Natural killer cell (primary cell): ENCODE measurements at places on chromosomes 5 and 9.

- no peak for DNase-seq
Measured at GRCh38 chr5:8906303-8906967, 639.4 kb downstream of the SEMA5A start.

DNA sequence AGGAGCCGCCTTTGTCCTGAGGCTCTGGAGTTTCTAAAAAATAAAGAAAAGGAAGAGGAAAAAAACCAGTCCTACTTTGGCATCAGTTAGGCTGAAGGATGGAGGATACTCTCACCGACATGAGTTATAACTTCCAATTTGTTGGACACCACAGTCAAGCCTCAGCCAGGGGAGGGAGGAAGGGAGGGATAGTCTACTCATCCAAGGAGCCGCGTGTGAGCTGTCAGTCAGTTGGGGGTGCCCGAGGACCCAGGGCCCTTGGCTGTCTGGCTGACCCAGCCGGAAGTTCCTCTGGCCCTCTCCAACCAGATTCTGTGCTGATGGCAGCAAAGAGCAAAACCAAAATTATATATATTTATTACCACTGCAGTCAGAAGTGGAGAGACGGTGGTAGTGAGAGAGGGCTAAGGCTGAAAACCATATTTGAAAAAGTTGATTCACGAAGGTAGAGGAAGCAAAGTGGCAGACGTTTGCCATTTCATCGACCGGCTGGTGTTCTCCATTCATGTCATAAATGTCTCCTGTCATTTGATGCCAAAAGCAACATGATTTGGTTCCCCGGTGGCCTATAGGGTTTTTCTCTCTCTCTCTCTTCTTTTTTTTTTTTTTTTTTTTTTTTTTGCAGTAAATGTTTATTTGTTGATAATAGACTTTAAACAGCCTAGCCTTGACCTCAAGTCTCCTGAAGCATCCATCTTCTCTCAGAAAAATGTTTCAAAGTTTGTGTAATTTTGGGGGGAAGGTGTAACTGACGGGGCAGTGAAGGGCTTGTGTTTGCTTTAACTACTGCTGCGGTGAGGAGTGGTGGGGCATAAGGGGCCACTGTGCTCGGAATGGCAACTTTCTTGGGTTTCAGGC lies 7.6 kb downstream of the LMX1B start:
- DNase-seq, result no peak

DNA sequence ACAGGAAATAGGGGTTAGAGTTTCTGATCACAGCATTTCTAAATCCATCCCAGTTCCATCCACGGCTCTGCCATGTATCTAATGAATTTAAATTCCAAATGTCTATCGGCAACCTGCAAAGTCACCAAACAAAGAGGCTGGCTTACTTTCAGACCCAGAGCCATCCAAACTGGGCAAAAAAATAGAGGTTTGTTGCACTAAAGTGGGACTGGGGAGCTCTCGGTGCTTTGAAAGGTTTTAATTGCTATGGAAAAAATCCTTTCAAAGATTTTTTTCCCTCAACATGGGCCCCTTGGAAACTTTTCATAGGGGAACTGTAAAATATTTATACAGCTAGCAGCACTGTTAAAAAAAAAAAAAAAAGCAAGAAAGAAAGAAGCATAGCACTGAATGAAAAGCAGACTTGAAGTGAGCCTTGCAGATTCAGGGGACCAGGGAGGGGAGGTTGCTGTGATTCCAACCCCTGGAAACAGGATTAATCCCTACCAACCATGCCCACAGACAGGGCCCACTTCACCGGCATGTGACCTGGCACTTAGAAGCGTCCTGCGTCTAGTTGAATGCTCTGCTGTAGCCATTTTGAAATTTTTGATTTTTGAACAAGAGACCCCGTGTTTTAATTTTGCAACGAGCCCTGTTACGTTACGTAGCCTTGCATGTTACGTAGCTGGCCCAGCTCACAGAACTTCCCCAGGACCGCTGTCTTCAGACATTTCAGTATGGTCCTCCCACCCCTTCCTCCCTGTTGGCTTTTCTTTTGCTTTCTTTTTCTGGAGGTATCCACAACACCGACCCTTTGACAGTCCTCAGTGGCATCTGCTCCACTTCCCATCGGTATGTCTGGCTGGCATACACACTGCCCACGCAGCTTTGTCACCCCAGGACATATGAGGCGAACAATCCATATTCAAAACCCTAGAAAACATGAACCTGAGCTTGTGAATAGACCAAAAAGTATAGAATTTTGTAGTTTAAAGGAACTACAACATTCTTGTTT lies 105.3 kb upstream of the NFIB start:
- DNase-seq, result no peak

DNA sequence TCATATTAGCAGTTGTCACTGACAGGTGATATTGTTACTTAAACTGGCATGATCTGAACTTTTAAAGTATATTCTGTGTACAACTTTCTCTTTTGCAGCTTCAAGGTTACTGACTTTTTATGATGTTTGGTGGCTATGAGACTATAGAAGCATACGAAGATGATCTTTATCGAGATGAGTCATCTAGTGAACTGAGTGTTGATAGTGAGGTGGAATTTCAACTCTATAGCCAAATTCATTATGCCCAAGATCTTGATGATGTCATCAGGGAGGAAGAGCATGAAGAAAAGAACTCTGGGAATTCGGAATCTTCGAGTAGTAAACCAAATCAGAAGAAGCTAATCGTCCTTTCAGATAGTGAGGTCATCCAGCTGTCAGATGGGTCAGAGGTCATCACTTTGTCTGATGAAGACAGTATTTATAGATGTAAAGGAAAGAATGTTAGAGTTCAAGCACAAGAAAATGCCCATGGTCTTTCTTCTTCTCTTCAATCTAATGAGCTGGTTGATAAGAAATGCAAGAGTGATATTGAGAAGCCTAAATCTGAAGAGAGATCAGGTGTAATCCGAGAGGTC lies 5.9 kb downstream of the ZCCHC7 start:
- no peak for DNase-seq

DNA sequence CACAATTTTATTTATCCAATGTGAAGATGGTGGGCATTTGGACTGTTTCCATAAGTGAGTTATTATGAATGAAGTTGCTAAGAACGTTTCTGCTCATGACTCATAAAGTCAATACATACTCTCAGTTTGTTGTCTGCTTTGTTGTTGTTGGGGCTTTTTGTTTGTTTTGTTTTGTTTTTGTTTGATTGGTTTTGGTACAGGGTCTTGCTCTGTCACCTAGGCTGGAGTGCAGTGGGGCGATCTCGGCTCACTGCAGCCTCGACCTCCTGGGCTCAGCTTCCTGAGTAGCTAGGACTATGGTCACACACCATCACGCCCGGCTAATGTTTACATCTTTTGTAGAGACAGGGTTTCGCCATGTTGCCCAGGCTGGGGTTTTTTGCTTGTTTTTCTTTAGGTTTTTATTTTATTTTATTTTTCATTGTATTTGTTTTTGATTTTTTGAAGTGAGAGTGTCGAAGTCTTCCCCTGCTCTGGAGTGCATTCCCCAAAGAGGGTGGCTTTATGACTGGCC lies 18.0 kb downstream of the TRIM7 start:
- DNase-seq, result no peak

DNA sequence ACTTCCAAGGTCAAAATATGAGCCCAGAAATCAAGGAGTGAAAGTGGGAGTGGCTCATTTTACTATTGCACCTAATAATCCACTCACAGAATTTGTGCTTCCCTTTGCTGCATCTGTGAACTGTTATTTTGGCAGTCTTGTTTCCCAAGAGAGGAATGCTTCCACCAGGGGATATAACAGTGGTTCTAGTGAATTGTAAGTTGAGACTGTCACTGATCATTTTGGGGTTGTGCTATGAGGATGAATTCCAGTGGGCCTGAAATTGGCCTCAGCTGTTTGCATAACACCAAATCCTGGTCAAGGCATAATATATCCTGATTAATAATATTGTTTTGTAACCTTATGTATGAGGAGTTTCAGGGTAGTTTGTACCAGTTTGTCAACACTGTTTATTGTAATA lies 14.4 kb downstream of the FAM200C start:
- no peak for DNase-seq

- DNase-seq, result no peak
Measured at GRCh38 chr9:128972956-128973355, 25.5 kb downstream of the NUP188 start.

DNA sequence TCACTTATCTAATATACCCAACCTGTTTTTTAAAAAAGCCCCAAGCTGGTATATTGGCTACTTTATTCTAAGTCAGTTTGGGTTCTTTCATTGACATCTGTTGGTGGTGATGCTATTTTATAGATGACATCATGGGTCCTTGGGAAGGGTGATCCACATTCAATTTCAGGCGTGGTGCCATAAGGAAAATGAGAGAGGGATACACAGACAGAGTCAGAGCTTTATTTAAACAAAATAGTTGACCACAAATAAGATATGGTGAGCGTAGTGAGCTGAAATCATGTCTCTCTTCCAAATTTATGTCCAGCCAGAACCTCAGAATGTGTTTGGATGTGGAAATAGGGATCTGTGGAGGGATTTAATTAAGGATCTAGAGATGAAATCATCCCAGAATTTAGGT lies 302.4 kb downstream of the MAT2B start:
- DNase-seq, result no peak

GRCh38 chr5:100792781-100793180 lies 110.3 kb downstream of the ST8SIA4 start:
- no peak for DNase-seq

DNA sequence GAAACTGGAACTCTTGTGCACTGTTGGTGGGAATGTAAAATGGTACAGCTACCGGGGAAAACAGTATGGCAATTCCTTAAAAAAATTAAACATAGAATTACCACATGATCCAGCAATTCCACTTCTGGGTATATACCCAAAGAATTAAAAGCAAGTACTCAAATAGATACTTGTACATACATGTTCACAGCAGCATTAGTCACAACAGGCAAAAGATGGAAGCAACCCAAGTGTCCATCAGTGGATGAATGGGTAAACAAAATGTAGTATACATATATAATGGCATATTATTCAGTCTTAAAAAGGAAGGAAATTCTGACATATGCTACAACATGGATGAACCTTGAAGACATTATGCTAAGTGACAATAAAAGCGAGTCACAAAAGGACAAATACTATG lies 7.4 kb upstream of the SLC22A5 start:
- DNase-seq, result no peak

DNA sequence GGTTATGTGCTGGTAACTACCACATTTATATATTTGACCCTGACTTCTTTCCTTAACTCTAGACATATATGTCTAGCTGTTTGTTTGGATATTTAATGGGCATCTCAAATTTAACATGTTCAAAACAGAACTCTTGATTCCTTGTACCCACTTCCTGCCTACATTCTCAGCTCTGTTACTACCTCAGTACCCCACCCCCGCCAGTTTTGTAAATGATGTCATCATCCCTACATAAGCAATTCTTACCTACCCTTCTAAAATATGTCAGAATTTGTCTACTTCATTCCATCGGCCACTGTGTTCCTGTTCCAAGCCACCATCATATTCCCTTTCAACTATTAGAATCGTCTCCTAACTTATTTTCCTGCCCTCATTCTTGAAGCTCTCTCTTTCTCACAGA lies 4.8 kb downstream of the RAD50 start:
- no peak for DNase-seq

DNA sequence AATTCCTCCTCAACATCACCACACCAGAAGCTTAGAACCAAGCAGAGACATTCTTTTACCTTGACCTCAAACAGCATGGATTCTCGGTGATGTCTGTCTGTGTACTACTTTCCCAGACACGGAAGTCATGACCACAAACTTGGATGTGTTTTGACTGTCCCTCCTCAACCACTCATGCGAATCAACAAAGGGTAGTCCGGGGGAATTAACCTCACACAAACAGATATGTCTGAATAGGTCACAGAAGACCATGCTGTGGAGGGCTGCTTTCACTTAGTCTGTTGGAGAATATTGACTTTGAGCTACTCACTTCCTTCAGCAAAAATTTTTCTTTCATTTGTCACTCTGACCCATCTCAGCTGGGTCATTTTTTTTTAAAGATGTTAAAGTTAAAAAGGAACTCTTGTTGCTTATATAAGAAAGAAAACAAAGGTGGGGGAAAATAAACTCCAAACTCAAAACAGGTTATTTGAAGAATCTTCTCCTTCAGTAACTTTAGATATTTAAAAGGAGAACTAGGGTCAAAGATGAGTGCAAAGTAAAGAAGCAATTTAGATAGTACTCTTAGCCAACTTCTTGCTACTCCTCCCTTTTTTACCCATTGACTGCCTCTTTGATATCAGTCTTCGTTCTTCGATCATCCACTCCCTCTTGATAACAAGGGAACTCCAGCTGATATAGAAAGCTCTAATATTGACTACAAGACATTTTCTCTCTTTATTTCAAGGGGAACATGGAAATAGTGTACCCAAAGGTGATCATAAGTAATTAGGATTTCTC lies 343.4 kb upstream of the CDH6 start:
- no peak for DNase-seq

GRCh38 chr9:25556540-25556939 lies 121.7 kb downstream of the TUSC1 start:
- DNase-seq, result no peak

- no peak for DNase-seq
Measured at GRCh38 chr5:133683646-133684596, 71.6 kb upstream of the FSTL4 start.

- DNase-seq, result no peak
Measured at GRCh38 chr9:20125727-20126126, 336.9 kb upstream of the SLC24A2 start.

DNA sequence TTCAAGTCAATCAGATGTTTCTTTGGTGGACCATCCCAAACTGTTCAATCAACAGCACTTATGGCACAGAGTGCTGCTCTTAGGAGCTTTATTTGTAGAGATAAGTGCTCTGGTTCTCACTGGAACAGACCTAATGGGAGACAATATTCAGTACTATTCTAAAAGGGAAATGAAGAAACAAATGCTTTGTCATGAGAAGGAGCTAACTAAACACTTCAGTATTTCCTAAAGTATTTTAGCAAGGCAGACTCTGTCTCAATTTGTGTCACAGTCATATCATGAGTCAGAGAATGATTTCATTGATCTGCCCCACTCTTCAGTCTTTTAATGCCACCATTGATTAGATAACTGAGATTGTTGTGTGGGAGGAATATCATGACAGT lies 175.3 kb downstream of the SLF1 start:
- DNase-seq, result no peak

DNA sequence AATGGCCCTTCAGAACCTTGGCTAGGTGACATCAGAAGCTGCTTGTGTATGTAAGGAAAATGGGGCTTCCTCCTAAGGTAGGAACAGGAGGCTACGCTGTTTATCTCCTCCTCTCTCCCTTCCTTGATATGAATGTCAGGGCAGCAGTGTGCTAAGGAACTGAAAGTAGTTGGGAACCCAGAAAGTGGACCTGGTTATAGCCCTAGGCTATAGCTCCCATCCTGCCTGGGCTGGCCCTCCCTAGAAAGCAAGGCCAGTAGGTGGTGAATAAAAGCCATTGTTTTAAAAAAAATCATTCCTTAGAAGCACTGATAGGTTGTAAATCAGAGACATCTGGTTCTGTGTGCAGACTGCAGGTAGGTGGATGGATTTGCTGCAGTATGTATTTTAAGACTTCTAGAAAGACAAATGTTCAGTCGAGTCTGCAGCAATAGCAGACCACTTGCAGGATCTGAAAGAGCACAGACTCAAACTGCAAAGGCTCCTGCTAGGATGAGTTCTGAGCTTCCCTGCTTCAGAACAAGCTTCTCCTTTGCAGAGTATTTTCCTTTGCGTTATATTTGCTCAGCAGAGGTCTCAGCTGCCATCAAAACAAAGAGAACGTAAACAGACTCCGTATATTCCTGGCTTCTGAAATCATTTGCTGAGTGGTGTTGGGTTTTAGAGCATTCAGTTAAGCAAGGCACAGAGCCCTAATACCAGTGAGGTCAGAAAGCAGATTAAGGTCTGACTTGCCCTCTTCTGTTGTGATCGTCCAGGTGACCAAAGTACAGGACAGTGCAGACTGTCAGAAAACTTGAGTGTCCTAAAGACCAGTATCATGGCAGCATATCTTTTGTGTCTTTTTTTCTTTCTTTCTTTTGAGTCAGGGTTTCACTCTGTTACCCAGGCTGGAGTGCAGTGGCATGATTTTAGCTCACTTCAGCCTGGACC lies 20.1 kb upstream of the CFAP157 start:
- DNase-seq, result no peak
